ENCODE measurements at places on chromosomes 6 and 20. TPM values are rescaled to one million over a fixed set of nuclear protein-coding genes. Genes with fewer than 3 reads are reported as not detected.

Gene RWDD2A
- 4.9 TPM for polyA plus RNA-seq

GRCh38 chr6:105431226-105431625 lies 28.3 kb upstream of the PREP start:
- H3K4me1 ChIP-seq, result no peaks in the 10 kb centered on the region
- no peaks in the 10 kb centered on the region for H3K27me3 ChIP-seq
- no peak overlapping the region for H3K4me3 ChIP-seq
- H3K36me3 ChIP-seq, result no peaks in the 10 kb centered on the region

DNA sequence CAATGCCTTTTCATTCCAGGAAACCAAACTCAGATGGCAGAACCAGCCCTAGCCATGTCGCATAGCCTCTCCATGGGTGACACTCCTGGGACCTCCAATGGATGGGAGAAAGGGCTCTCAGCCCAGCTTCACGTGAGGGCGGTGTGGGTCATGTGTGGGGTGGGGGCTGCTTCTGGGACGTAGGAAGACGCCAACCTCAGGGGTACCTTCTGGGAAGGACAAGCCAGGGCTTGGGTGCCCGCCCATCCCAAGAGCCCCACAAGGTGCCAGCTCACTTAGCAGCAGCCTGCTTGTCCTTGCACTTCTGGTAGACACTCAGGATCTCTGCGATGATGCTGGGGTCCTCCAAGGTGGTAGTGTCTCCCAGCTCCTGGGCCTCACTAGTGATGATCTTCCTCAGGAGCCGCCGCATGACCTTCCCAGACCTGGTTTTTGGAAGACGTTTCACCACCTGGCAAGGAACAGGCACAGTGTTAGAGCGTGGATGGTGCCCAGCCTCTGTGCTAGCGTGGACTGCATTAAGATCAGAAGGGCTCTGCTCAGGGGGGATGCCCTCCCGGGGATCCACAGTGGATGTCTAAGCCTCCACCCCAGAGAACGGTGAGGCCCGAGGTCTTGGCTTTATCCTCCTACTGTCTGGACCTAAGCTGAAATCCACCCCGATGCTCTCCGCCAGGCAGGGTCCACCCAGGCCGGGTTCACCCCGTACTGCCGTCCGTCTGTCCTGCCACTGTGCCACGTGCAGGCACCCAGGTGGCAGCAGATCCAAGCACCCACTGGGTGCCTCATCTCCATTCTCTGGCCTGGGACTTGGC lies 15.1 kb upstream of the APMAP start:
- no peaks in the 10 kb centered on the region for H3K36me3 ChIP-seq
- H3K27ac ChIP-seq, result no peak overlapping the region
- DNase-seq, result no peak
- H3K27me3 ChIP-seq, result no peaks in the 10 kb centered on the region

GRCh38 chr6:16521528-16521927 lies 239.7 kb downstream of the ATXN1 start:
- no peak overlapping the region for H3K4me3 ChIP-seq
- no peak for DNase-seq
- peaks cover 29% of the 10 kb centered on the region for H3K36me3 ChIP-seq
- no peak overlapping the region for H3K27ac ChIP-seq

GRCh38 chr6:7004581-7005297 lies 103.0 kb upstream of the RREB1 start:
- no peaks in the 10 kb centered on the region for H3K27me3 ChIP-seq
- no peak overlapping the region for H3K27ac ChIP-seq
- DNase-seq, result no peak
- no peaks in the 10 kb centered on the region for H3K36me3 ChIP-seq
- no peaks in the 10 kb centered on the region for H3K4me1 ChIP-seq
- no peak overlapping the region for H3K4me3 ChIP-seq

GRCh38 chr6:159023893-159024292 lies 20.9 kb downstream of the TAGAP start:
- H3K27ac ChIP-seq, result no peak overlapping the region
- no peak for DNase-seq
- no peaks in the 10 kb centered on the region for H3K36me3 ChIP-seq
- H3K4me1 ChIP-seq, result no peaks in the 10 kb centered on the region

GRCh38 chr20:1014471-1014870 lies 12.4 kb upstream of the RSPO4 start:
- no peaks in the 10 kb centered on the region for H3K27me3 ChIP-seq
- no peak overlapping the region for H3K27ac ChIP-seq
- no peaks in the 10 kb centered on the region for H3K4me1 ChIP-seq
- H3K4me3 ChIP-seq, result no peak overlapping the region
- H3K36me3 ChIP-seq, result no peaks in the 10 kb centered on the region

Gene PNLDC1
- 0.50 TPM for polyA plus RNA-seq

- H3K4me1 ChIP-seq, result peaks cover 48% of the 10 kb centered on the region
- peak overlapping the region; percentile 69 for H3K4me3 ChIP-seq
- no peak overlapping the region for H3K27ac ChIP-seq
- H3K27me3 ChIP-seq, result peaks cover 94% of the 10 kb centered on the region
- DNase-seq, result peak; percentile 45
- no peaks in the 10 kb centered on the region for H3K36me3 ChIP-seq
These were observed 42.6 kb upstream of the SUPT3H start for GRCh38 chr6:45420083-45420908.

DNA sequence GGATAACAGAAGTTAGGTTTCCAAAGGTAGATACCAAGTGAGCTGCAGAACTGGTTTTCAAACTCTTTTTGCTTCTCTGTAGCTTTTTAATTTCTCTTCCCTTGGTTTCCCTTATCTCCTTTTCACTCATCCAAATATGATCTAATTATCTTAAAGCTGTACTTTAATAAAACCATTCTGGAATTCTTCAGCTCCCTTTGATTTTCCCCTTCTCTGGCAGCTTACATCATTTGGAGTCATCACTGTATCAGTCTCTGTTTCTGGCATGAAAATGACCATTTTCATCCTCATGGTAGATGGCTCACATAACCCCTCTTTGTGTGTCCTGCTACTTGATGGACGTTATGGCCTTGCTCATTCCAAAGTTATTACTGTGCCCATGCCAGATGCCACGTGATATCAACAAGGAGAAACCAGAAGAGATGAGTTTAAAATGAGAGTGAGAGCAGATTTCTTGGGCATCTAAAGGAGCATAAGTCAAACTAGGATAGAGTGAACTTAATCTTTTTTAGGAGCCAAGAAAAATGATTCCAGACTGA lies 620.2 kb downstream of the QKI start:
- no peaks in the 10 kb centered on the region for H3K27me3 ChIP-seq
- no peak overlapping the region for H3K27ac ChIP-seq
- H3K4me1 ChIP-seq, result no peaks in the 10 kb centered on the region
- no peak for DNase-seq
- no peak overlapping the region for H3K4me3 ChIP-seq

DNA sequence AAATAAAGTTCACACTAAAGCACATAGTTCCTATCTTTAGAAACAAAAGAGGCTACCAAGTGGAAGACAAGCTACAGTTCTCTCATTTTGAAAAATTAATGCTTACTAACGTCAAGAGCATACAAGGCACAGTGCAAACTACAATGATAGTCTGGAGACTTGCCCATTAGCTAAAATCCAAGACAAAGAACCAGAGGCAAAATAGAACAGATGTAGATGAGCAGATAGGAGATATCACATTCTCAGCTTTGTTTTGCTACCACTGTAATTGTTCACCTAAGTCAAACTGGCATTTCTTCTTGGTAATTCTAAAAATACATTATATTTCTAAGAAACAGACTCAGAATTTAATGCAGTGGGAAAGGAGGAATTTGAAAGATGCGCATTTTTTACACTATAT lies 5.2 kb downstream of the TMEM30A start:
- no peak overlapping the region for H3K4me3 ChIP-seq
- H3K27me3 ChIP-seq, result no peaks in the 10 kb centered on the region
- H3K4me1 ChIP-seq, result peaks cover 33% of the 10 kb centered on the region
- no peak overlapping the region for H3K27ac ChIP-seq
- DNase-seq, result no peak

DNA sequence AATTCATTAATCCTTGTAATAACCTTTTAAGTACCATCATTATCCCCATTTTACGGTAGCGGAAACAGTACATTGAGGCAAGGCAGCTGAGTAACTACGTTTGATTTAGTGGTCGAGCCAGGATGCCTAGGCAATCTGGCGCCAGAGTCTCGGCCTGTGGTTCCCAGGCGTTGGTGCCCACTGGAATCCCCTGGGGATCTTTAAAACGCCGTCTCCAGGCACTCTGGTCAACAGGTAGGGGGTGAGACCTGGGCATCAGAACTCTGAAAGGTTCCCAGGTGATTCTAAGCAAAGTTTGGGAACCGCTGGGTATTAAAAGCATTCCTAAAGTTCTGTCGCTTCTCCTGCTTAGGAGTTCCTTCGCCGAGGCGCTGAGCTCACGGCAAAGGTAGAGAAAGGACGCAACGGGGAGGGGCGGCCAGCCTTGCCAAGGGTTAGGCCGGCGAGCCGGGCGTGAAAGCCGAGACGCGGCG lies 939 bp downstream of the DTNBP1 start:
- peak overlapping the region; percentile 96 for H3K4me3 ChIP-seq
- DNase-seq, result no peak
- H3K27me3 ChIP-seq, result no peaks in the 10 kb centered on the region

Gene SIRPB2
- 1.4 TPM for polyA plus RNA-seq

DNA sequence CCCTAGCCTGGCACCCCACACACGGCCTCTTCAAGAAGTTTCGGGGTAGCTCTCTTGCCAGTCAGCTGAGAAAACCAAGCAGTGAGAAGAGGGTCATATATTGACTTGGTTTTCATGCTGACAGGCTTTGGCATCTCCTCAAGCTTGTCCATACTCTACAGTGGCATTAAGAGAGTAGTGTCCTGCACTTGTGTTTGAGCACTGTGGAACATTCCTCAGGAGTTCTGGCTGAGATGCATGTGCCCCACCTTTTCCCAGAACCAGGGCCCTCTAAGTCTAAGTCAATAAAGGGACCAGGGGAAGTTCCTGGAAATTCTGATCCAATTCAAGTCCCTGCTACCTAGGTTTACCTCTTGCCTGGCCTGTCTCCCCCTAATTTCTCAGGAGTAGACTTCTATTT lies 544.1 kb upstream of the FLRT3 start:
- no peaks in the 10 kb centered on the region for H3K4me1 ChIP-seq
- no peak overlapping the region for H3K27ac ChIP-seq
- no peak for DNase-seq
- H3K4me3 ChIP-seq, result no peak overlapping the region
- no peaks in the 10 kb centered on the region for H3K36me3 ChIP-seq
- H3K27me3 ChIP-seq, result no peaks in the 10 kb centered on the region

GRCh38 chr6:85923013-85923430 lies 280.3 kb upstream of the SYNCRIP start:
- no peaks in the 10 kb centered on the region for H3K36me3 ChIP-seq
- H3K4me1 ChIP-seq, result no peaks in the 10 kb centered on the region
- H3K27ac ChIP-seq, result no peak overlapping the region
- H3K27me3 ChIP-seq, result no peaks in the 10 kb centered on the region
- no peak overlapping the region for H3K4me3 ChIP-seq

Gene SHLD1
- 8.8 TPM for polyA plus RNA-seq

Gene MCHR2
- not detected for polyA plus RNA-seq

GRCh38 chr20:38127920-38128528 lies 37.0 kb downstream of the TGM2 start:
- no peak overlapping the region for H3K4me3 ChIP-seq
- no peaks in the 10 kb centered on the region for H3K27me3 ChIP-seq
- peaks cover 11% of the 10 kb centered on the region for H3K4me1 ChIP-seq
- H3K27ac ChIP-seq, result peak overlapping the region; percentile 2
- DNase-seq, result no peak

DNA sequence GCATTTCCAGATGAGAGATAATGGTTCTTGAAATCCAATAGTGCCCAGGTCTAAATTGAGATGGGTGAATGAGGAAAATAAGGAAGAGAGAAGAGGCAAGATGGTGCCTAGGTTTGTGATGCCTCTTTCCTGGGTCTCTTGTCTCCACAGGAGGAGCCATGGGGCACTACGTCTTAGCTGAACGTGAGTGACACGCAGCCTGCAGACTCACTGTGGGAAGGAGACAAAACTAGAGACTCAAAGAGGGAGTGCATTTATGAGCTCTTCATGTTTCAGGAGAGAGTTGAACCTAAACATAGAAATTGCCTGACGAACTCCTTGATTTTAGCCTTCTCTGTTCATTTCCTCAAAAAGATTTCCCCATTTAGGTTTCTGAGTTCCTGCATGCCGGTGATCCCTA lies 6.8 kb downstream of the HFE start:
- no peak for DNase-seq
- no peaks in the 10 kb centered on the region for H3K27me3 ChIP-seq
- peaks cover 15% of the 10 kb centered on the region for H3K4me1 ChIP-seq
- H3K36me3 ChIP-seq, result no peaks in the 10 kb centered on the region
- H3K4me3 ChIP-seq, result no peak overlapping the region

Gene HAO1
- polyA plus RNA-seq, result not detected

DNA sequence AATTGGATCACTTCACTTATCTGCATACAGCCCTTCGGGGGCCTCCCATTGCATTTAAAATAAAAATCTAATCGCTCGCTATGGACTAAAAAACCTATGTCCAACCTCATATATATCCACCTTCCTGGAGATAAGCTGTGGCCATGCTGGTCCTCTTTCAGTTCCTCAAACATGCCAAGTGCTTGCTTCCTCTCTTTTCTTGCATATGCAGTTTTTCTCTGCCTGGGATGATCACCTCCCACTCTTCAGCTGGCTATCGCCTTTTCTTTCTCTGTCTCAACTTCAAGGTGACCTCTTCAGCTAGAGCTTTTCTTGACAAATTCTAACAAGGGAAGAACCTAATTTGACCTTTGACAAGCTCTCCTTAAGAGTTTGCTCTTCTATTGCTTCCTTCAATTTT lies 5.6 kb upstream of the TFB1M start:
- H3K27me3 ChIP-seq, result no peaks in the 10 kb centered on the region
- peak overlapping the region; percentile 8 for H3K4me3 ChIP-seq
- no peak overlapping the region for H3K27ac ChIP-seq
- H3K4me1 ChIP-seq, result peaks cover 10% of the 10 kb centered on the region
- H3K36me3 ChIP-seq, result no peaks in the 10 kb centered on the region

- peaks cover 77% of the 10 kb centered on the region for H3K27me3 ChIP-seq
- H3K27ac ChIP-seq, result no peak overlapping the region
- no peak overlapping the region for H3K4me3 ChIP-seq
- no peaks in the 10 kb centered on the region for H3K36me3 ChIP-seq
These were observed 8.6 kb upstream of the TUBB2B start for GRCh38 chr6:3236005-3236404.

Gene MMP24OS
- polyA plus RNA-seq, result 35.1 TPM

- H3K27ac ChIP-seq, result no peak overlapping the region
- H3K4me1 ChIP-seq, result no peaks in the 10 kb centered on the region
- H3K36me3 ChIP-seq, result no peaks in the 10 kb centered on the region
- DNase-seq, result no peak
- H3K27me3 ChIP-seq, result no peaks in the 10 kb centered on the region
- H3K4me3 ChIP-seq, result no peak overlapping the region
These were observed 43.8 kb upstream of the KIF13A start for GRCh38 chr6:18031189-18031588.

GRCh38 chr6:162899148-162899547 lies 171.4 kb downstream of the PACRG start:
- no peak for DNase-seq
- H3K27me3 ChIP-seq, result no peaks in the 10 kb centered on the region
- no peak overlapping the region for H3K4me3 ChIP-seq
- no peak overlapping the region for H3K27ac ChIP-seq
- no peaks in the 10 kb centered on the region for H3K4me1 ChIP-seq

DNA sequence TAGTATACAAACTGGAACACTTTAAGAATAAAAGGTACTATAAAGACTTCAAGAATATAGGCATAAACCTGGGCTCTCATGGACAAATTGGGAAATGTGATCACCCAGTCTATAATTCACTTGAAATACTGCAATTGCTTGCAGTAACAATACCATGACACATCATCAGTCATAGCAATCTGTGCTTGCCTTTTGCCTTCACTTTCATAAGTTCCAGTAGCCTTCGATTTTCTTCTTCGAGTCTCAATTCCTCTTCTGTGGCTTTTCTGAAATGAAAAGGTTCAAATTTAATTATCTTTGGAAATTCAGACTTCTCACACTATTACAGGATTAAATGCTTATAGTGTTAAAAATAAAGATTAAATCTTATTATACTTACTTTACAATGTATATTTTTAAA lies 96.3 kb upstream of the ZBTB24 start:
- no peak overlapping the region for H3K27ac ChIP-seq
- H3K4me1 ChIP-seq, result no peaks in the 10 kb centered on the region
- no peaks in the 10 kb centered on the region for H3K36me3 ChIP-seq
- DNase-seq, result no peak
